ENCODE measurements at places on chromosomes 1 and 21.

GRCh38 chr1:56068908-56069307 is 510.5 kb downstream of the PLPP3 start:
- no peak for DNase-seq

DNA sequence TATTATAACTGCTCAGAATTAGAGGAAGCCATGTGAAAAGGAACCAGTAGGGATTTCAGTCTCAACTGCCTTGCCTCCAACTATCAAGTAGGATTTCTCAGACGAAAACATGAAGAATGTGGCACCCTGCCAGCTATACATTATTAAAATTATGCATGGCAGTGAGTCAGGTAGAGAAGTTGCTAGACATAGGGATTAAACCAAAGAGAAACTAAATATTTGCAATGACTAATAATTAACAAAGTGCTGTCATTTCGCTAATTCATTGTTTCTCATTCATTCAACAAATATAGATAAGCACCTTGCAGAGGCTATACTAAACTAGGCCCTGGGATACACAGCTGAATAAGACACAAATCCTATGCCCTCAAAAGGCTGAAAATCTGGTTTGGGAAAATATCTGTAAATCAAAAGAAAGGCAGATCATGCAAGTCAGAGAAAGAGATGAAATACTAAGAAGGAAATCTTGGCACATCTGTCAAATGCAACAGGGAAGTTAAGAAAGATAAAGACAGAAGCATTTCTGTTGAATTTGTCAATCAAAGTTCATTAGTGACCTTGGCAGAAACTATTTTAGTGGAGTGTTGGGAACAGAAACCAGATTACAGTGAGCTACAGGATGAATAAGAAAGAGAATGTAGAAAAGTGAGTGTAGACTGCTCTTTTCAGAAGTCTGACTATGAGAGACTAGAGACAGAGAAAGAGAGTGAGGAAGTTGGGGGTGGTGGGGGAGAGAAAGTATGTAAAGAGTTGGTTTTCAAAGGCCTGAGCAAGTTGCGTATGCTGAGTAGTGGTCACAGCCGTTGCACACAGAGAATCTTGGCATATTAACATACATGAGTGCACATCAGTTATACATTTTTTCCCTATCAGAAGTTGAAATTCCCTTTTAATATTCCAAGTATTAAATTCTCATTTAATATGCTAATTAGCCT is 14.7 kb upstream of the NBPF11 start:
- no peak for DNase-seq

GRCh38 chr1:45037456-45037855 is 25.4 kb downstream of the UROD start:
- DNase-seq = no peak

DNA sequence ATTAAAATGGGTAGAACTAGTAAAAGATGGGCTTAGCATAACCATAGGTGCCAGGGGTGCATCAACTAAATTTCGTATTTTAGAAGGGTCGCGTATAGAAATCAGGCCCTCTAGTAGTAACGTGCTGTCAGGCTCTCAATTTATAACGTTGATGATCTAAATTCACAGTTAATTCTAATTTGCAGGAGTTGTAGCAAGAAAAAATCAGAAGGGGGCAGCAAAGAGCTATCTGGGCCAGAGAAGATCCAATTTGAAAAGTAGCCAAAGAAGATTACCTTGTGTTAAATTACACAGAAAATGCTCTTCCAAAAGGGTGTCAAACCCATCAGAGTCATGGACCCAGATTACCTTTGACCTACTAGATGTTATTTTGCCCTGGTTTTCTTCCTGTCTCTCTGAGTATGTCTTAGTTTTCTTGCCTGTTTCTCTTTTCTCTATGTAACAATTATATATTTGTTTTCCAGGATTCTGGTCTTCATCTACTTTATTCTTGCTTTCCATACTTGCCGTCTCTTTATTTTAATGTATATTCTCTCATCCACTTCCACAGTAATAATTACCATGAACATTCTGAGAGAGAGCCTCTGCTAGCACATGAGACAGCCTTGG is 1030.9 kb downstream of the AMY1C start:
- no peak for DNase-seq

DNA sequence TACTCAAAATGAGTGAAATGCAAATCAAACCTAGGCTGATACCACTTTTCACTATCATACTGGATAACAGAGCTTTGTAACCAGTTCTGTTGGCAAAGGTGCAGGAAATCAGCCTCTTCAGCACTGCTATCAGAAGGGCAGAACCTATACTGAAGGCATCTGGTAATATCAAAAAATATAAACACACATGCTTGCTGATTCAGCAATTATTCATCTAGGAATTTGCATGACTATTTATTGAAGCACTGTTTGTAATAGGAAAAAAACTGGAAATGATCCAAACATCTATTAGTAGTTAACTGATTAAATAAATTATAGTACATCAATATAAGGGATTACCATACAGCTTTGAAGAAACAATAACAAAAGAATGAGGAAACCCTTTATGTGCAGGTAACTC is 21.4 kb downstream of the ARHGAP29 start:
- DNase-seq = no peak

DNA sequence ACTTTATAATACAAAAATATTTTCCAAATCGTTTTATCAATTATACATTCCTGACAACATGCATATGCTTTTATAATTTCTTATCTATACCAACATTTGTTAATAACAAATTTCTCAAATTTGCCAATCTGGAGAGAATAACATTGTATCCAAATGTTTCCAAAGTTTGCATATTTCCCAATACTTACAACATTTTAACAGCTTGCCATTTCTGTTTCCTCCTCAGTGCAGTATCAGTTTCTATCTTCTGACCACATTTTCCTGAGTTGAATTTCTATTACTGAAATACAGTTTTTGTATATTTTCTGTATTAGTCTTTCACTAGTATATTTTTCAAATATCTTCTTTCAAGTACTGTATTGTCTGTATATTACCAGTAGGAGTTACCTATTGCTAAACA is 1594.3 kb downstream of the PLA2G4A start:
- DNase-seq = no peak

DNA sequence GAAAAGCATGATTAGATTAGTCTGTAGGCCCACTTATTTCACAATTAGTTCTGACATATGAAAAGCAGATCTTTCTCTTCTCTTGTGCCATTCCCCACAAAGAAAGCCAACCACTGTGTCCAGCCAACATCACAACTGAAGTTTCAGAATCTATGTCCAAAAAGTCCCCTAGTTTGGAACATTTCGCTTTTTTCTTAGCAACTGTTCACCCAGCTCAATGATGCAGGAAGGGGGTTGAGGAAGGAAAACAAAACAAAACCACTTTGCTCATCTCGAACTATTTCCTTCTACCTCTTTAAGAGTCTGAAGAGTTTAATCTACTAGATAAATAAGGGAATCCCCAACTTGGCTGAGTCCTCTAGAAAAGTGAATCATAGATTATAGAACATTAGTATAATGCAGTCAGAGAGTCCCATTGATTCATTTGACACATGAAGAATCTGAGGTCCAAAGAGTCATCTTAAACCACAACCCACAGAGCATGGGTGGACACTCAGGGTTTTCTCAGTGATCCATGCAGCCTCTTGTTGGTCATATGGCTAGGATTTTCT is 159.3 kb upstream of the SGIP1 start:
- no peak for DNase-seq

DNA sequence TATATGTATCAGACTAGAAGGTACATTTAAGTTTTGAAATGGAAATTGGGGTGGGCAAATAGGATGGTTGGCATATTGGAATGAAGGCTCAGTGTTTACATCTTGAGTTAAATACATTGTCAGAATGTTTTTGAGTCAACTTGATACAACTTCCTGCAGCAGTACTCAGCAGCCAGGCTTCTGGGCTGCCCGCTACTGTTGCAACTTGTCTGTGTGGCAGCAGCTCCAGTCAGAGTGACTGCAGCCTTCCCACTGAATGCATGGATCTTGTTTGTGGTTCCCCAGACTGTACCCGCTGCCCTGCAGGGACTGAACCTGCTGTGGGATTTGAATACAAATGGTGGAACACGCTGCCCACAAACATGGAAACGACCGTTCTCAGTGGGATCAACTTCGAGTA is 24.9 kb upstream of the SARS1 start:
- DNase-seq = no peak

GRCh38 chr1:53585565-53585964 is 126.4 kb downstream of the DMRTB1 start:
- no peak for DNase-seq

GRCh38 chr1:90862782-90863181 is 145.7 kb upstream of the BARHL2 start:
- DNase-seq = no peak

DNA sequence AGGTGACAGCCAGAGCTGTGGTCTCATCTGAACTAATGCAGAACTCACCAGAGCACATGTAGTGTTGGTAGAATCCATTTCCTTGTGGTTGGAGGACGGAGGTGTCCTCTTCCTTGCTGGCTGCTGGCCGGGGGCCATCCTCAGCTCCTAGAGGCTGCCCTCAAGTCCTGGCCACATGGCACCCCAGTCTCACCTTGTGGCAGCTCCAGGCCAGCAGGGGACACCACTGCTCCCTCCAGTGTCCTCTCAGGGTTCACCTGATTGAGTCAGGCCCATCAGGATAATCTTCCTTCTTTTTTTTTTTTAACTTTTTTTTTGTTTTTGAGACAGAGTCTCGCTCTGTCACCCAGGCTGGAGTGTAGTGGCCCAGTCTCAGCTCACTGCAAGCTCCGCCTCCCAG is 2.9 kb downstream of the KCNE1 start:
- no peak for DNase-seq

GRCh38 chr1:183194527-183195141 is 8.6 kb downstream of the LAMC2 start:
- no peak for DNase-seq

DNA sequence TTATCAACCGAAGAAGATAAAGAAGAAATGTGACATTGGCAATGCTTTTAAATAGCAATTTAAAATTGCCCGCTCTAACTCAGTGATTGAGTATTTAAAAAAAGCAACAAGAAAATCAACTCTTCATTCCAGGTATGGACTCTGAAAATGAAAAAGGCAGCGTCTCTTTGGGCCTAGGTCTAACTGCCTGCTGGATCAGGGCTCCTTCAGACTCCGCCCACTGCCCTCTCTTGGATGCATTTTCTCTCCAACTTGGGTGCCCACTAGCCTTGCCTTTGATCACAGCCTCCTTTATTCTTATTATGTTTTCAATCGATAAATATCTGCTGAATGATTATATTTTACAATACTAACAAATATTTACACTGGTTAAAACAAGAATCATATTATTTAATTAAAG is 268.9 kb downstream of the MRPL39 start:
- DNase-seq = no peak

Measured in esophagus squamous epithelium (tissue), 5 donors.